ENCODE measurements at places on chromosomes 5 and 9.

DNA sequence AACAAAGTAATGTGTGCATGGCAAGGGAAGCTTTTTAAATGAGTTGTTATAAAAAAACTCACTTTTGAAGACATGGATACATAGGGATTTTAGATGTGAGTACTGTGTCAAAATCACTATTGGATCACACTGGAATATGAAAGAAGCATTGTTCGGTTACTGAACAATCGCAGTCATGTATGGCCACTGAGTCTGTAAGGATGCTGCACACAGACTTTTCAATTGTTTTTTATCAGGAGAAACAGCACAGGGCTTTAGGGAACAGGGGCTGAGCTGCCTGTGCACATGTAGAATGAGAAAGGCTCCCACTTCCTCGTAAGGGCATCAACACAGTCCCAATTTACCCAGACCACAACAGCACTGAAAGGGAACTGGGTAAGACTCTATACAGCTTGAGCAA is 1333.9 kb upstream of the DMAC1 start:
- H3K4me3 ChIP-seq: no peak overlapping the region
- no peaks in the 10 kb centered on the region for H3K27me3 ChIP-seq
- DNase-seq: no peak

- no peaks in the 10 kb centered on the region for H3K27me3 ChIP-seq
- H3K4me3 ChIP-seq: no peak overlapping the region
- no peak overlapping the region for H3K27ac ChIP-seq
- no peaks in the 10 kb centered on the region for H3K36me3 ChIP-seq
These were observed 39.9 kb downstream of the COL15A1 start for GRCh38 chr9:98983295-98984268.

- no peaks in the 10 kb centered on the region for H3K27me3 ChIP-seq
- H3K36me3 ChIP-seq: no peaks in the 10 kb centered on the region
- peaks cover 22% of the 10 kb centered on the region for H3K4me1 ChIP-seq
These were observed 801.0 kb downstream of the NR2F1-AS1 start for GRCh38 chr5:92780057-92780456.

- H3K27ac ChIP-seq: peak overlapping the region; percentile 84
- no peaks in the 10 kb centered on the region for H3K27me3 ChIP-seq
- no peaks in the 10 kb centered on the region for H3K36me3 ChIP-seq
- H3K4me1 ChIP-seq: peaks cover 14% of the 10 kb centered on the region
- no peak overlapping the region for H3K4me3 ChIP-seq
These were observed 118.9 kb upstream of the S1PR3 start for GRCh38 chr9:88872192-88872946.

DNA sequence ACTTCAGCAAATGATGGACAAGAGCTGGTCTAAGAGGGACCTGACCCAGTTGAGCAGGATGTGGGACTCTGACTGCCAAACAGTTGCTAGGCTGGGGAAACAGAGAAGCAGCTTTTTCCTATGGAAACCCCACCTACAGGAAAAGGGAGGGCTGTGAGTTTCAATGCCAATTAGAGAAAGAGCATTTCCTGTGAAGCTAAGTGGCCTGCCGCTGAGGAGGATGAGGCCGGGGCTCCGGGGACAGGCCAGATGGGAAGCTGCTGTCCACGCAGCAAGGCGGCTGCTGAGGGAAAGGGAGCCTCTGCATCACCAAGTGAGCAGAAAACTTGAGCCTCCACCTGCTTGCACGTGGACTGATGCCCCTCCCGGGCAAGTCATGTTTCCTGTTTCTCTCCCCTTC is at the start of gene PCDH12:
PCDH12 (minus strand) TSS at position 90 of the 400 bp plus-strand sequence. CDS start 351 bp downstream, outside the sequence.
- H3K4me3 ChIP-seq: no peak within 1 kb of the TSS
- no peaks in the 10 kb centered on the region for H3K27me3 ChIP-seq
- H3K4me1 ChIP-seq: peaks cover 7% of the 10 kb centered on the region
- no peaks in the 10 kb centered on the region for H3K36me3 ChIP-seq
- no peak within 1 kb of the TSS for H3K27ac ChIP-seq
- DNase-seq: peak; percentile 78

- H3K4me1 ChIP-seq: no peaks in the 10 kb centered on the region
- no peaks in the 10 kb centered on the region for H3K36me3 ChIP-seq
- no peak overlapping the region for H3K4me3 ChIP-seq
- no peak for DNase-seq
- no peaks in the 10 kb centered on the region for H3K27me3 ChIP-seq
These were observed 10.4 kb downstream of the TGFBI start for GRCh38 chr5:136039202-136039601.

DNA sequence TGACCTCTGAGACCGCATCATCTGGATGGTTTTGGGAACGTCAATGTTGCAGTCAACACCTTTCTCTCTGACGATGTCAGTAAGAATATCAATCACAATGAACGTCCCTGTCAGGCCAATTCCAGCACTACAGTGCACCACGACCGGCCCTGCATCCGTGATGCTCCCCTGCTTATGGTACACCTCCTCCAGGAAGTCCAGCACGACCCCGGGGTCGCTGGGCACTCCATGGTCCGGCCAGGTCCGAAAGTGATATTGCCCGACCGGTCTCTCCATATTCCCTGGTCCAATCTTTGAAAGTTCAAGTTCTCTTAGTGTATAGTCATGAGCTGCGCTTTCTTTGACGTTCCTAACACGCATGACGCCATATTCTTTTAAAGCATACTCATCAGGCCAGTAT is 203.6 kb upstream of the PRDM9 start:
- H3K36me3 ChIP-seq: no peaks in the 10 kb centered on the region
- no peak overlapping the region for H3K4me3 ChIP-seq
- no peaks in the 10 kb centered on the region for H3K27me3 ChIP-seq
- no peaks in the 10 kb centered on the region for H3K4me1 ChIP-seq

DNA sequence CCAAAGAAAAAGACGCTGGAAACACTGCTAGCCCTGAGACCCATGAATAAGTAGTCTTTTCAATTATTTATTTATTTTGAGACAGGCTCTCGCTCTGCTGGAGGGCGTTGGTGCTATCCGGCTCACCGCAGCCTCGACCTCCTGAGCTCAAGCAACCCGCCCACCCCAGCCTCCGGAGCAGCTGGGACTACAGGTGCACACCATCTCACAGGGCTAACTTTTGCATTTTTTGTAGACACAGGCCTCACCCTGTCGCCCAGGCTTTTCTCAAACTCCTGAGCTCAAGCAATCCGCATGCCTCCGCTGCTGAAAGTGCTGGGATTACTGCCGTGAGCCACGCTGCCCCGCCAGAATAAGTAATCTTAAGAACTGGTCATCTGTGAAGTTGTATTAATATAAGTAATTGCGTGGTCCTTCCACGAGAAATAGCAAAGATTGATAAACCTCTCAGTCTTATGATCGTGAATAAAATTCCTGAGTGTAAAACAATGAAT is 1.6 kb downstream of the ANXA2R start:
- no peak overlapping the region for H3K4me3 ChIP-seq
- peaks cover 9% of the 10 kb centered on the region for H3K4me1 ChIP-seq
- H3K27me3 ChIP-seq: peaks cover 99% of the 10 kb centered on the region
- H3K36me3 ChIP-seq: no peaks in the 10 kb centered on the region
- no peak for DNase-seq
- no peak overlapping the region for H3K27ac ChIP-seq

Measured in cardiac muscle cell (in vitro differentiated cells and primary cell).